Fibroblast of the aortic adventitia (primary cell): ENCODE measurements at places on chromosomes 5 and 9.

GRCh38 chr9:18717759-18718158 is 243.8 kb downstream of the ADAMTSL1 start:
- peak; percentile 37 for DNase-seq

DNA sequence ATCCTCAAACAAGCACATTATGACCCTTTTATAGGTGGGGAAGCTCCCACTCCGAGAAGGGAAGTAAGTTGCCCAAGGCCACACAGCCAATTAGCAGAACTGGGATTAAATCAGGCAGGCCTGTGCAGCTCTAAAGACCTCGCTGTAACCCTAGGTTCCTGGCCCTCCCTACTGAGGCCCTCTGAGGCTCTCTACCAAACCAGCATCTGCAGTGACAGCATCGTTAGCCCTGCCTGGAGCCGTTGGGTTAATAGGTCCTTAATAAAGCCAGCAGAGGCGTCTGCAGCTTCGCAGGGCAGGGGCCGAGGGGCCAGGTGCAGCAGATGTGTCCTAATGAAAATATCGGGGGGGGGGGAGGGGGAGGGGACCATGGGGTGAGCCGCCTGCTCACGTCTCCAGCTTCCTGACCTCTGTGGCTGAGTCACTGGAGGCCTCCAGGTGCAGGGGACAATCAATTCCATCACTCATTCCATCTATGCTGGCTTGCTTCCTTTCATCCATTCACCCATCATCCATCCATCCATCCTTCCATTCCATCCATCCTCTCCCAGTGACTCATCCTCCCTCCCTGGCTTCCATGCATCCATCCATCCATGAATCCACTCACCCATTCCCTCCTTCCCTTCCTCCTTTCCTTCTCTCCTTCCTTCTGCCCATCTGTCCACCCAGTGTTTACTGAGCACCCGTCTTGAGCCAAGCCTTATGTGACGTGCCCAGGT is 203.9 kb downstream of the C9orf50 start:
- DNase-seq, result no peak

- DNase-seq, result no peak
These were observed 3.9 kb downstream of the MED22 start for GRCh38 chr9:133344071-133344470.

DNA sequence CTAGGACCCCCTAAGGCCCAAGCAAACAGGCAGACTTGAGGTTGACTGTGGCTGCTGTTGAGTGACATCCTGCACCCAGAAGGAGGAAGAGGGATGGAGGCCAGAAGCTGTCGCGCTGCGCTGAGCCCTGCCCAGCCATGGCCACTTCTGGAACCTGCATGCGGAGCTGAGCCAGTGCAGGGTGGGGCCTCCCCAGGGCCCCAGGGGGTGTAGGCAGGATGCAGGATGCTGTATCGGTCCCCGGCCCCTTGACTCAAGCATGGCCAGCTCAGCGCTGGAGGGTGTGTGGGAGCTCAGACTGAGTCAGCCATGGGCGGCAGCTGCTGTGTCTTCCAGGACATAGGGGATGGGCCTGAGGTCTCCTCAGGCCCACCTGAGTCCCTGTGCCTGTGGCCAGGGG is 26.9 kb downstream of the GLT6D1 start:
- no peak for DNase-seq

DNA sequence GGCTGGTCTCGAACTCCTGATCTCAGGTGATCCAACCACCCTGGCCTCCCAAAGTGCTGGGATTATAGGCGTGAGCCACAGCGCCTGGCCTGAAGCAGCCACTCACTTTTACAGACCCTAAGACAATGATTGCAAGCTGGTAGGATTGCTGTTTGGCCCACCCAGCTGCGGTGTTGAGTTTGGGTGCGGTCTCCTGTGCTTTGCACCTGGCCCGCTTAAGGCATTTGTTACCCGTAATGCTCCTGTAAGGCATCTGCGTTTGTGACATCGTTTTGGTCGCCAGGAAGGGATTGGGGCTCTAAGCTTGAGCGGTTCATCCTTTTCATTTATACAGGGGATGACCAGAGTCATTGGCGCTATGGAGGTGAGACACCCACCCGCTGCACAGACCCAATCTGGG is 1.5 kb downstream of the CA9 start:
- DNase-seq, result no peak

- no peak for DNase-seq
These were observed 75.8 kb downstream of the MACROH2A1 start for GRCh38 chr5:135323227-135323626.

GRCh38 chr9:113930390-113930783 is 54.3 kb downstream of the ZNF618 start:
- no peak for DNase-seq

DNA sequence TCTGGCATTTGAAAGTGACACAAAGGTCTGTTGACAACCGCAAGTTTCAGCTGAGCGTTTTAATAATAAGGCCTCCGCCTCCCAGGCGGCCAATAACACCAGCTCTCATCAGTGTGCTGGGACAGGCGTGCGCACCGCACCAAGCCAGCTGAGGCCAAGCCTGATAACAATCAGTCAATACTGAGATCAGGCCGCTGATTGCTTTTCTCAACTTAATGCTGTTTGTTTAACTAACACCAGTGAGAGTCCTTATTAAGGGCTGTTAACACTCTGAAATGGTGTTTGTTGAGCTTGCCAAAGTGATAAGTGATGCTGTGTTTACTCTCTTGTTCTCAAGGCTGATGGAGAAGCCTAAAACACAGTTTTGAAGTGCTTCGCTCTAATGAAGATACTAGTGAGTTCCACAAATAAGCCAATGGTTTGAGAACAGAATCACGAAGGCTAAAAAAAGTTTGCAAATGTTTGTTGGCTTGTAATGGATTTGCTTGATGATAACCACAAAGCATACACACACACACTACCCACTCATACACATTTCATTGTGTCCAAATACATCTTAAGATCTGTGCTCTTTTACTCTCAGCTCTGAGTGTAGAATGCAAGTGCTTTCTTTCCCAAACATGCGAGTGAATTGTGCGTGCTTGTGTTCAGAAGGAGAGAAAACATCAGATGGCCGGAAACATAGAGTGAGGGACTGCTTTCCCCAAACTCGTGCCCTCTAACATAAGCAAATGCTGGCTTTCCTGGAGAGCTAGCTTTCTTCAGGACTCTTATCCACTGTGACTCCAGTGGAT is 330.4 kb upstream of the KLF4 start:
- DNase-seq, result no peak

DNA sequence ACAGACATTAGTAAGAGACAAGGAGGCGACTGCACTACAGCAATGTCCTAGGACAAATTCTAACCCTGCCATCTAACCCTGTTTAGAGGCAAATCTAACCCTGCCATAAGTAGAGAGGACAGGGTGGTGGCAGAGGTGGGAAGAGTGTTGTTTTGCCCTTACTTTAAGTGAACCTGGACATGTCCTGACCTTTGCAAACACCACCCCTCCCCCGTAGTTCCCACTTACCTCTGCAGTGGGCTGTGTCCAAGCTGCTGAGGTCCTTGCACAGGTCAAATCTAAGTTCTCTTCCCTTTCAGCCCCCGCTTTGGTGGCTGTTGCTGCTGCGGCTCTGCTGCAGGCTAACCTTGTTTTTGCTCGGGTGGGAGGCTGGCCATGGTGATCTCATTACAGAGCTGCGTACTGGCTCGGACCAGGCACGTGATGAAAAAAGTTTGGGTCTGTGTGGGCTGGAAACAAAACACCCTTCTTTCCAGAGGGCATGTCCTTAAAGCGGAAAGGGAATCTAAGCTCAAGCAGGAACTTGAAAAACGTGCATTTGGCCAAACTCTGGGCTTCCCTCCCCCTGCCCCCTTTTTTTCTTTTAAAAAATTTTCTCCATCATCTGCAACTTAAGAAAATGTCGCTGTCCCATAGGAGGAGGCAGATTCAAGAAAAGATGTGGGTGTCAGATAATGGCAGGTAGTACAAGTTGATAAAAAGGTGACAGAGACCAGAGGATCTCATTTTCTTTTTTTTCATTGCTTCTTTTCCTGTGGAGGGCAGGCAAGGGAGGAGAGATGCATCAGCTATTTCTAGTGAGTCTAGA is at the start of gene FAXDC2:
FAXDC2 (minus strand) TSS at position 349 of the 808 bp plus-strand sequence. CDS start 12,425 bp downstream, outside the sequence.
- DNase-seq, result peak; percentile 89

GRCh38 chr5:130333089-130333488 is 428.8 kb downstream of the CHSY3 start:
- peak; percentile 77 for DNase-seq

DNA sequence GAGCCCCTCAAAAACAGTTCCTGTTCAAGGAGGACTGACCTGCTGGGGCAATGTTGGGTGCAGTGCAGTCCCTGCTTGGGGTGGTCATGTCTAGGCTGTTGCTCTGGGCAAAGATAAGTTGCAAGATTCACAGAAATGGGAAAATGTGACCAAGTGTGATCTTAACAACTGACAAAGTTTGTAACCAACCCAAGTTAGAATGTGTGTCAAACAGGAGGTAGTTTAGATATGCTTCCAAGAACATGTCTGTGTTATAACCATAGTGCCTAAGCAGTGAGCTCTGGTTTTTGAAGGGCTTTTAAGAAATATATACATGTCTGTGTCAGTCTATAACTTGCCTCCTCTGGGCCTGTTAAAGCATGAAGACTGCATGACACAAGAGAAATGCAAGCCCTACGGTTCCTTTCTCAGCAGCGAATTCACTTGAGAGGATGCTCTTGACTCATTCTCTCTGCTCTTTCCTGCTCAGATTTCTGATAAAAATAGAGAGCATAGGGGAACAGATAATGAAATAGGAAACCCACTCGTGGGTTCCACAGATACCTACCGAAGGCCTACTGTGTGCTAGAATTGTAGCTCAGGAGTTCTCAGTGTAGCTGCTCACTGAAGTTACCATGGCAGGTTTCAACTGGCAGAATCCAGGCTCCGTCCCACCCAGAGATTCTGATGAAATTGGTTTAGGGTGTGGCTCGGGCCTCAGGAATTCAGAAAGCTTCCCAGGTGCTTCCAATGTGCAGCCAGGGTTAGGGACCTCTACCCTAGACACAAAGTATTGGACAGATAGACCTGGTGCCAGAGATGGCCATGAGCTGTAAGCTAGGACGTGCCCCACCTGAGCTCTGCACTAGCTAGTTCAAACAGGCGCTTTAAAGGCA is 52.4 kb downstream of the ARHGEF37 start:
- DNase-seq, result peak; percentile 50

GRCh38 chr5:138843316-138844124 is 31.6 kb downstream of the LRRTM2 start:
- DNase-seq, result peak; percentile 77

DNA sequence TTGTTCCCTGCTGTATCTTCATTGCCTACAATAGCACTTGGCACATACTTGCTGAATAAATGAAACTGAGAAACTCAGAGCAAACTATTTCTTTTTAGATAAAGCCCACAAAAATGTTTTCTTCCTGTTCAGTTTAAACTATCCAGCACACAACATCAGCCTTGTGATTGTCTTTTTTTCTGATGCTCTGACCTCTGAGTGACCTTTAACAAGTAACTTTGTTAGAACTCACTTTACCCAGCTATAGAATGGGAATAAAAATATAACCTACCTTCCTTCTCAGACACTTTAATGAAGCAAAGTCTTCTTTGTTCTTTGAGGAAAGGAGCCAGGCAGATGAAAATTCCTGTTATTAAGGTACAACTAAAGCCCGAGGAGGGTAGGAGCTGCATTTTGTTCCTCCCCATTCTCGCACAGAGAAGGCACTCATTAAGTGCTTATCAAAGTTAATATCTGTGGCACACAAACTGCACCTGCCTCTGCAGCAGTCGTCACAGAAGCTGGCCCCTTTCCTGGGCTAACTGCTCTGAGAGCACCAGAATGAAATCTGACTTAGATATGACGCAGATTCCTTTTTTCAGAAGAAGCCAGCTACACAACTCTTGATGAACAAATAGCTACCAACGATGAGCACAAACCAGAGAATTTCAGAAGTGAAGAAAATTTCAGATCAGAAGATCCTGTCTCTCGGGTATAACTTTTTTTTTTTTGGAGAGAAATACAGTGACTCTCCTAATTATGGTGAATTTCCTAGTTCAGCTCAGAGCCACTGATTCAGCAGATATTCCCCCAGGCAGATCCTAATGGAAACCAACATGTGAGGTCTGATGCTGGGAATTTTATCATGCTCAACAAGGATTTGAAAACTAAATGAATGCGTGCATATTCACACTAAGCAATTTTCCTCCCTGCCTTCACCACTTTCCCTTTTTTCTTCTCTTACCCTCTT is 31.0 kb upstream of the NR3C1 start:
- peak; percentile 54 for DNase-seq

DNA sequence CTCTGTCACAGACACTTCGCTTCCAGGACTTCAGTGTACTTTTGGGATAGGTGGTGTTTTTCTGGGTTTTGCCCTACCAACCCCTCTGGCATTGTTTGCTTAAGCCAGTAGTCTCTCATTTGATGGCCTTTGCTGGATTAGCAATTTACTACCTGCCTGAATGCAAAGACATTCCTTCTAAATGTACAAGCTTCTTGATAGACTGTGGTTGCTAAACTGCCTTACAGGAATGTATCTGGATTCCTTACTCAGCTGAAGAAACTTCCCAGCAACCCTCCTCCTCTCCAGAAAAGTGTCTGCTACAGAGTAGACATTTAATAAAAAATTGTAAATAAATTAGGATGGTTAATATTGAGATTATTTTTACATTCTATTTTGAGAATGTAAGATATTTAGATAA is 1916.7 kb downstream of the EFNA5 start:
- DNase-seq, result no peak

- no peak for DNase-seq
These were observed 38.1 kb upstream of the JAK2 start for GRCh38 chr9:4946937-4947336.

GRCh38 chr9:13053504-13053903 is 226.0 kb downstream of the MPDZ start:
- no peak for DNase-seq

- DNase-seq, result no peak
These were observed 20.8 kb upstream of the KIF2A start for GRCh38 chr5:62284946-62285891.

DNA sequence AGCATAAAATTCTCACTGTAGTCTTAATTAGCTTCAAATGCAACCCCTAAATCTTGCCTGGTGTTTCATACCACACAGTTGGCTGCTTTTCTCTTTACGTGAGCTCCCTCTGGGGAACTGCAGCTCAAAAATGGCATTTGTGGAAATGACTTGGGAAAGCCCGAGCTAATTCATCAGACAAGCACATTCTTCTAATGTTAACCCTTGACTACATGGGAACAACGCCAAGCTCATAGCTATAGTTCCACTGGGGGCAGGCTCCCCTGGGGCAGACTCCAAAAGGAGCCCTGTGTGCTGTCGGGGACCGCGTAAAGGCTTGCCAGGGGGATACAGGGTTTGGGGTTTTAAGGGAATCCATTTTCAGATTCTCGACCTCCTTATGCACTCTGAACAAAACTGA is 301.4 kb upstream of the DAP start:
- no peak for DNase-seq

DNA sequence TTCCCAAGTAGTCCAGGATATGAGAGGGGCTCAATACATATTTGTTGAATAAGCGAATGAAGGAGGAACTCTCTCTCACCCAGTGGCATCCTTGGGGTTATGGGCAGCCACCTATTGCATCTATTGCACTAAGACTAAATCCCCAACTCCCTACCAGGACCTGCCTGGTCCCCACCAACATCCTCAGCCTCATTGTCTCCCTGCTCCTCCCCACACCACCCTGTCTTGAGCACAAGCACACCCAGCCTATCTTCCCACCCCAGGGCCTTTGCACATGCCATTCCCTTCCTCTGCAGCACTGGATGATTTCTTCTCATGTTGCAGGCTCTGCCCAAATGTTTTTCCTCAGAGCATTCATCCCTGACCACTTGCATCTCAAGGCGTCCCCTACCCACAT is 133.8 kb downstream of the BARX1 start:
- DNase-seq, result no peak
